Epithelial cell of esophagus (primary cell): ENCODE measurements at places on chromosomes 13 and 19.

- no peak for DNase-seq
These were observed 9.0 kb upstream of the HSH2D start for GRCh38 chr19:16134510-16134909.

DNA sequence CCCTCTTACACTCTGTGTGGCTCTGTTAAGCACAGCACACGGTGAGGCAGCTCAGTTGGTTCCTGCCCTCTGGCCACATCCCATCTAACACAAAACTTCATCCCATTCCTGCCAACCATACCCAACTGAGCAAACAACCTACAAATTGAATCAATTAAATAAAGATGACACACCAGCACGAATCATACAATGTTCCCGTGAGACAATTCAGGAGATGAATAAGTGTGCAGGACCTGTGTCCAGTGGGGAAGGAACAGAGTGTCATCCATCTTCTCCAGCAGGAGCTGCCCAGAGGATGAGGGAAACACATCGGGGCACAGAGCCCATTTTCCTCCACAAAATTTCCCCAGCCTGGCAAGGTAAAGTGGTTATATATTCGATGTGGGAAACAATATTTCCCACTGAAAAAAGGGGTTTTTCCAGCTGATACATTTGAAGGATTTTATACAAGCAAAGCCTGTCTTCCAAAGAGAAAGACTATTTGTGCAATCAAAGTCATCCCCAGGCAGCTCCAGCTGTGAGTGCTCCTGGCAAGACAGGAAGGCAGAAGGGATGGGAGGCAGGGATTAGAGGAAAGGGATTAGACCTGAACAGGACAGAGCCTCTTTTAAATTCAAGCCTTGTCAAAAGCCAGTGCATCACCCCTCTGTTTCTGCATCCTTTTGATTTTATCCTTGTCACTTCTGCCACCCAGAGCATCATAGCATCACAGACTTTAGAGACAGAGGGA is 240.2 kb downstream of the LHFPL6 start:
- DNase-seq: peak; percentile 45

DNA sequence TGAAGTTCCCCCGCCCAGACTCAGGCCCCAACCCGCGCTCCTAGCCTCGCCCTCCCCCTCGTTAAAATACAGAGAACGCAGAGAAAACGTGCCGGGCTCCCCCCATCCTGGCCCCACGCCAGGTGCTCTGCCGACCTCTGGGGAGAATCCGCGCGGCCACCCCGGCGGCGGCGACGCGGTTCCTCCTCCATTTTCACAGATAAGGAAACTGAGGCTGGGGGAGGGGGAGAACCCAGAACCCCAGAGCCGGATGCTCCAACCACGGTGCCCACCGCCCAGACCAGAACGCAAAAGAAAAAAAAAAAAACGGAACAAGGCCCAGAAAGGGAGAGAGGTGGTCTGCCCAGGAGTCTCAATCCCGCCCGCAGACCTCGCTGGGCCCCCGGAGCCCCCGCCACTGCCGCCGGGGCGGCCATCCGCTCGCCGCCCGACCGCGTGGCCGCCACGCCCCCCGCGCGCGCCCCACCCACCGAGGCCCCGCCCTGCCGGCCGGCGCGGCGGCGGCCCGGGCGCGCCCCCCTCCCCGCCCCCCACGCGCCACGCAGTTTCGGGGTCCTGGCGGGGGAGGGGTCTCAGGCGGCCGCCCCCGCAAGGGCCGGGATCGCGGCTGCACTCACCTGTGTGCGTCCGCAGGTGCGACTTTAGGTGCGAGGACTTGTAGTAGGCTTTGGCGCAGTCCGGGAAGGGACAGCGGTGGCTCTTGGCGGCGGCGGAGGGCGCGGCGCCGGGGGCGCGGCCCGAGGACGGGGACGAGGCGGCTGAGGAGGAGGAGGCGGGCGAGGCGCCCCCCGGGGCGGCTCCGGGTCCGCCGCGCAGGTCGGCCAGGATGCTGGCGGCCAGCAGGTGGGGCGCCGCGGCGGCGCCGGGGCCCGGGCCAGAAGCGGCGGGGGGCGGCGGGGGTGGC is 703 bp downstream of the KLF16 start:
- peak; percentile 51 for DNase-seq

- no peak for DNase-seq
These were observed 166.4 kb downstream of the EFNB2 start for GRCh38 chr13:106369091-106369490.

GRCh38 chr19:48842789-48843162 is 6.5 kb upstream of the HSD17B14 start:
- peak; percentile 53 for DNase-seq

- no peak for DNase-seq
These were observed 36.7 kb downstream of the MBNL2 start for GRCh38 chr13:97258801-97259200.

DNA sequence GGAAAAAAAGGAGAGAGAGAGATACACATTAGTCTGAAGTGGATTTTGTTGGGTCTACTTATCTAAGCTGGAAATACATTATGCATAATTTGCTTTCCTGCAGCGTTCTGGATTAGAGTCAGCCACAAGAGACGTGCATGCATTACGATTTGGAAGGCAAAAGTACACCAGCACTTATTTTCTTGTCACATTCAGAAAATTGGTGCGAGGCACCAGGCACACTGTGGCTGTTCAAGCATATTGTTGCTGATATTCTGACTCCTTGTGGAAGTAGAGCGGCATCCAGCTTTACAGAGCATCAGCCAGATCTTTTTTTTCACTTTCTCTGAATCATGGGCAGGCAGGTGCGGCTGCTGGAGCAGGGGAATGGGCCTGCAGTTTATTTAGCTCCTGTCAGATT is 905.6 kb upstream of the SPRY2 start:
- no peak for DNase-seq
